ENCODE measurements at places on chromosomes 5 and 9.

- no peak for DNase-seq
Measured at GRCh38 chr5:6401410-6401809, 23.1 kb upstream of the MED10 start.

DNA sequence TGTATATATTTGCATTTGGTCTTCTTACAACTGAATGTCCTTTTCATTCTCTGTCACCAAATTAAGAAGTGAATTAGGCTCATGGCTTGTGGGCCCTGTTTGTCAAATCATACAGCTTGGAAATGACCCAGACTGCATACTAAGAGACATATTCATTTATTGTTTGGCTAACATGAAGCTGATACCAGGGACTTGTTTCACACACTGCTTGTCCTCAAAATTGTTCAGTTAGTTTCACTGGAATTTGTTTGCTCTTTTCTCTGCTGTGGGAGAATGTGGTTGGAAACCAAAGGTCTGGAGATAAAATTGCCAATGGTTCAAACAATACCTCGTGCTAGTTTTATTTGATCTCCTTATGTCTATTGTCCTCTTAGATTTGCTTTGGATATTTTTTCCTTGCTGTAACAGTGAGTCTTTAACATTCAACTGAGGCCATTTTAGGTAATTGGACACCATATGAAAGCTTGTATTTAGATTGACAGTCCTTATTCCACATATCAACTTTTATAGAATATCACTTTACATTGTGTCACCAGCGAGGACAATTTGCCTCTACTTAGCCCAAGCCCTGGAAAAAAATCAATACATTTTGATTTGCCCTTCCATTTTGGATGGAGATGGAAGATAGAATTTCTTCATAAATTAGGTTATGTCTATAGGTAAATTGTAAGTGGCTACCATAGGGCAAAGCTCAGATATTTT, 144.3 kb upstream of the MTAP start:
- DNase-seq, result no peak

- no peak for DNase-seq
Measured at GRCh38 chr5:134982230-134982629, 14.5 kb downstream of the CATSPER3 start.

GRCh38 chr9:131735238-131736128, 4.4 kb downstream of the RAPGEF1 start:
- DNase-seq, result peak; percentile 23

- DNase-seq, result no peak
Measured at GRCh38 chr9:70053864-70054263, 10.2 kb downstream of the MAMDC2 start.

DNA sequence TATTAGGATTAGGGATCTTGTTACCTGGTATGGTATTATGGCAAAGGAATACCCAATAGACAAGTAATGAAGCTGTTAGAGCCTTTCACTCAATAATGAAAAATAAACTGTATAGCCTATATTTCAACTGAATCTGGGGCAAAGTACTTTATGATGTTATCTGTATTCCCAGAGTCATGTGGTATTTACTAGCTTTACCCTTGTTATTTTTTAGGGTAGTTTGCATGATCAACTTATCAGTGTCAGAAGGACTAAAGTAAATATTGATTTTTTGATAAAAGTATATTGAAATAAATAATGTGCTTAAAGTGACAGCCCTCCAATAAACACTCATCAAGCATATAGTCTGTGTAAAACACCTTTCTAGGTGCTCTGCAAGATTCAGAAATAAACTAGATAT, 64.6 kb downstream of the MAN2A1 start:
- DNase-seq, result no peak

GRCh38 chr5:10536931-10537579, 26.8 kb upstream of the ANKRD33B start:
- DNase-seq, result peak; percentile 1

DNA sequence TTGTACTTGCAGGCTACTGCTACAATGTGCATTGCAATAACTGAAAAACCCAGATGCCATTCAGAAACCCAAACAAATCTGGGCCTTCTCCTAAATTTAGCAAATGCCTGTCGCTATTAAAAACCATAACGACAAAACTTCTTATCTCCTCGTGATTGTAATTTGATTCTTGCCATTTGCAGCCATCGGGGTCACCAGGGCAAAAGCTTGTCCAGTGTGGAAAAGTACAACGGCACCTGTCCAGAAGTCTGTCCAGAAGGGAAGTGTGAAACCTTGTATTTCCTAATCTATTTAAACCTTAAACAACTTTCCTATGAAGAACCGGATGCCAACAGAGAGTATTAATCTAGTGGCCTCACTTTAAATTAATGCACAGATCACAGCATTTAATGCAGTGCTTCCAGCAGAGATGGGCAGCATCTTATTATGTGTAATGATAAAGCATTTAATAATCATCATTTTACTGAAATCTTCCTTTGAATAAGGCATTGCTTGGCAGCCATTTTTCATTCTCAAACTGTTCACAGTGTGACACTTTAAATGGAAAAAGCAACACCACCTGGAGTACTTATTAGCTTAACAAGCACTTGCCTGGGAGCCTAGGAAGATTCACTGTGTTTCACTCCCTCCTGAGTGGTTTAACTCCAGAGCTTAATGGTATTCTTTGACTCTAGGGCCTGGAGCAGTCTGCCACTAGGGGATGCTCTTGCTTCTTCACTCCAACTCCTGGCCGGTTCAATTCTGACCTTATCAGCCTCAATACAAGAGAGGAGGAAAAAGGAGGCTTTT, 4.9 kb upstream of the C7 start:
- peak; percentile 23 for DNase-seq

DNA sequence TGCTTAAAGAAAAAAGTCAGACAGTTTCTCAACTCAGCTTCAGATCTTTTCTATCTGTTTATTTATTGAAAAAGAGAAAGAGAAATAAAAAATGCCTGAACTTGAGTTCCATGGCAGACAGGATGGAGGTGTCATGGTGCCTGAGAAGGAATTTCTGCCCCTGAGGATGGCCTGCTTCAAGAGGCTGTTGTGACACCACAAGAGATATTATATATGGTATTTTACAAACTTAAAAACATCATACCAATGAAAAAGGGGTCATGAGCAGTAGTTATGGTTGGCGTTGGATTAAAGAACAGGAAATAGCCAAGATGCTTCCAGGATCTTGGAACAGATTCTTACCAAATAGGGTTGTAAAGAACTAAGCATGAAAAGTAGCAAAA, 344.6 kb downstream of the GLIS3 start:
- no peak for DNase-seq

DNA sequence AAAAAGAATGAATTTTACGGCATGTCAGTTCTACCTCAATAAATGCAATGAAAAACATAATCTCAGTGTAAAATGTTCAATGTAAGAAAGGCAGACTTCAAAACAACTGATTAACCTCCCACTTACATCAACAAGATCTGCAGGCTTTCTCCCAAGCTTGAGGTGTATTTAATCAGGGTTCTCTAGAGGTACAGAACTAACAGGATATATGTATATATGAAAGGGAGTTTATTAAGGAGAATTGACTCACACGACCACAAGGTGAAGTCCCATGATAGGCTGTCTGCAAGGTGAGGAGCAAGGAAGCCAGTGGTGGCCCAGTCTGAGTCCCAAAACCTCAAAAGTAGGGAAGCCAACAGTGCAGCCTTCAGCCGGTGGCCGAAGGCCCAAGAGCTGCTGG, 35.9 kb downstream of the MARCHF3 start:
- no peak for DNase-seq

DNA sequence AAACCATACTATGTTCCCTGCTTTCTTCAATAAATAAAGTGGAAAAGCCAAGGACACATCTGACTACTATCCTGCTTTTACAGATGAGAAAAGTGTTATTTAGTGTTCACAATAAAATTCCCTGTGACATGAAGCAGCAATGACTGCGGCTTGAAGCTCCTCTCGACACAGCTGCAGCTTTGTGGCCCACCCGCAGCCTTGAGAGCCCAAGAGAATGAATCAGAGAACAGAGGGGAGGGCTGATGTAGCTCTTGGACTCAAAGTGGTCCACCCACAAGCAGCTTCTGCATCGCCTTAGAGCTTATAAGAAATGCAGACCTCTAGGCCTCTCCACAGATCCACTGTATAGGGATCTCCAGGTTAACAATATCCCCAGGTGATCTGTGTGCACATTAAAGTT, 181.3 kb upstream of the GNA14 start:
- DNase-seq, result no peak

DNA sequence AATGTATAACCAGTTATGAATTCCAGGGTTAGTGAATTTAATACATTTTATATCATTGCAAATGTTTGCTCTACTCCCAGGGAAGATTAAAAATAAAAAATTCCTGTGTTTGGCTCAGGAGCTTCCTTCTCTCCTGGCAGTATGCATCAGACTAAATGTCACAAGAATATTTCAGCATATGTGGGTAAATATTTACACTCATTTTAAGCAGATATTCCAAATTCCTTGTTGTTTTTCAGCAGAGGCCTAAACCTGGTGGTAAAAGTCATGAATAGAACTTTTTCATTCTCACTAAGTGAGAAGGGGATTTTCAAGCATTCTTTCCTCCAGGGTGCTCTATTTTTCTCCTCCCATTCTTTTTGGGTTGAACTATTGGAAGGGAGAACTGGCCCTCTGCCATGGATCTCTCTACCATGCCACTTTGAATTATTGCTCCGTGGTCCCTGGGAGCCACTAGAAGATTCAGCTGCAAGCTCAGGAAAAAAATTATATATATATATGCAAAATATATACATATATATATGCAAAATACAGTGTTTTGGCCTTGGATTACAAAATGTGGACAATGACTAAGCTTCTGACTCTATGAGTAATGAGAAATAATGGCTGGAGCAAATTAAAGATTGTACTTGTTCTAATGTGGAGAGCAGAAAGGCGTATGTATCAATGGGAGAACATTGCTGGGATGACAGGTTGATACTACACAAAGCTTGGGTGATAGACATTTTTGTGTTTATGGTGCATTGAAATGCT, 180.6 kb upstream of the PAPPA start:
- no peak for DNase-seq

DNA sequence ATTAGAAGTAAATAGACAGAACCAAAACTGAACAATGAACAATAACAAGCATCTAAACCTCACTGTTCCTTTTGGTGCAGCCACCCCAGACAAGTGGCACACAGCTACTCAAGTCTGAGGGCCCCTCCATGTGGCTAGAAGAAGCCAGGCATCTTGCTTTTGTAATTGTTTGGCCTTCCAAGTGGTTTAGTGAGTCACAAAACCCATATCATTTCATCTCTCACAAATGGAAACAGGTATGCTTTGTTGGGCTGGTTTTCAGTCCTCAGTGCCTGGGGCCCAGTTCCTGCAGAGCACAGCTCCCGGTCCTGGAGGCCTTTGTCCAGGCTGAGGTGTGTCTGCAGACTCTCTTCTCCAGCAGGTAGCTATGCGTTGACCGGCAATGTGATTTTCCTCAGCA, 16.7 kb downstream of the PRLR start:
- DNase-seq, result no peak

- no peak for DNase-seq
Measured at GRCh38 chr5:39876146-39876545, 451.4 kb upstream of the DAB2 start.

GRCh38 chr5:78007233-78007632, 231.1 kb upstream of the TBCA start:
- DNase-seq, result no peak

DNA sequence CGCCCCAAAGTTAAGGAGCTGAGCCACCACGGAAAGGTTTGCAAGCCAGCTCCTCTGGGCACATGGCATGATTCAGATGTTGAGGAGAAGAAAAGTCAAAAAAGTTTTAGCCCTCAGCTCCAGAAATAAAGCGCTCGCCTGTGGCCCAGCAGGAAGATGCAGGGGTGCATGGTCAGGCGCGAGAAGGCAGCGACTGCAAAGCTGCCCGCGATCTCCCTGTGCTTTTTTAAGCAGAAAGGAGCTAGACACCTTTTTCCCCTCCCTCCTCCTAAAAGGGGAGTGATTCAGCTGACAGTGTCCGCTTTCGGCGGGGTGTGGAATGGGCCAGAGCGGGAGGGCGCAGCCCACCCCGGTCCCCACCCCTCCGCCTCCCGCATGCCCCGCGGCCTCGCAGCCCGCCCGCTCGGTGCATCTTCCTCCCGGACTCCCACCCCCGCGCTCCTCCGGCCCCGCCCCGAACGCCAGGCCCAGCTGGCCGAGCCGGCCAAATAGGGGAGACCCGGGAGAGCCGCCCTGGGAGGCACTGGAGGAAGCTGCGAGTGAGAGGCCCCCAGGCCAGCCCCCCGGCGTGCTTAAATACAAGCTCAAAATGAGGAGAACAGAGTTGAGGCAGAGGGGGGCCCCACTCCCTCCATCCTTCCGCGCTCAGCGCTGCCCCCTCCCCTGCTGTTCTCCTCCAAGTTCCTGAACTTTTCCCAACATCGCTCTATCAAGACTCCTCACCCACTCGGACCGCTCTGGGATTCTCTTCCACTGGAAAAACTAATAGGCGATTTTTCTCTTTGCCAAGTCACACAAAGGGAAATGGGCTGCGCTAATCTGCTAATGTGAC, at the start of gene ADAMTS12:
Gene ADAMTS12 (minus strand): TSS at position 203 of the 832 bp plus-strand sequence. CDS start 134 bp downstream, at position 69.
- DNase-seq, result no peak

- DNase-seq, result no peak
Measured at GRCh38 chr9:3332802-3333201, 193.0 kb downstream of the RFX3 start.

GRCh38 chr9:121924700-121925099, 168.4 kb downstream of the TTLL11 start:
- DNase-seq, result no peak

DNA sequence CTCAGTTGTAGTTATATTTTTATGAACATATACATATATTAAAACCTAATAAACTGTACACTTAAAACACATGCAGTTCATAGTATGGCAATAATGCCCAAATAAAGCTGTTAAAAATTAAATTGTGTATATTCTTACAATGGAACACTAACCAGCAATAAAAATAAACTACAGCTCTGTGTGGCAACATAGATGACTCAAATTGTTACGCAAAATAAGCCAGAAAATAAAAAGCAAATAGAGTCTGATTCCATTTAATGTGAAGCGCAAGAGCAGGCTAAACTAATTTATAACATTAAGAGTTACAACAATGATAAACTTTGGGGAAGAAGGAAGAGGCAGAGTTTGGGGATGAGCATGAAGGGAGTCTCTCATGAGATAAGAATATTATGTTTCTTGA, 597.3 kb downstream of the TLE1 start:
- no peak for DNase-seq

- no peak for DNase-seq
Measured at GRCh38 chr5:11182441-11183080, 421.5 kb upstream of the DAP start.

DNA sequence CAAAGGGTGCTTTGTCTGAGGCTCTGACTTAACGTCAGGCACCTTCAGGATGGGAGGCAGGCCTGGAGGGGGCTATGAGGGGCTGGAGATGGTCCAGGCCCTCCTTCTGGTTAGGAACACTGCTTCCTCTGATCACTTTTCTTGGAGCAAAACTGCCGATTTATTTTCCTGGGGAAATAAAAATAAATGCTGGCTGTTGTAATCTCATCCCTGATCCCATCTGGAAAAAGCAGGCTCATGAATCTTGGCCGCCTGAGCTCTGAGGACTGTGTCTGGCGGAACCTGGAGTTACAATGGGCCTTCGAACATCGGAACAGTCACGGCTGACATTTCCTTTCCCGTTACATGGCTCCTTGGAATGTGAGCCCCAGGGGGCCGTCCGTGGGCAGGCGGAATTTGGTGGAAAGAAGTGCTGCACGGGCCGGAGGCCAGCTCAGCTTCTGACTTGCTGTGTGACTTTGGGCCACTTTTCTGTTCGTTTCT, 157.8 kb downstream of the RGS3 start:
- no peak for DNase-seq

- DNase-seq, result no peak
Measured at GRCh38 chr5:160835818-160836528, 16.0 kb downstream of the ATP10B start.

GRCh38 chr5:69368458-69369339, 621 bp downstream of the AK6 start:
- peak; percentile 57 for DNase-seq
